ENCODE measurements at places on chromosomes 2 and 18. TPM values are rescaled to one million over a fixed set of nuclear protein-coding genes. Genes with fewer than 3 reads are reported as not detected.

Gene ANKRD30BL
- 0.26 TPM for polyA plus RNA-seq

DNA sequence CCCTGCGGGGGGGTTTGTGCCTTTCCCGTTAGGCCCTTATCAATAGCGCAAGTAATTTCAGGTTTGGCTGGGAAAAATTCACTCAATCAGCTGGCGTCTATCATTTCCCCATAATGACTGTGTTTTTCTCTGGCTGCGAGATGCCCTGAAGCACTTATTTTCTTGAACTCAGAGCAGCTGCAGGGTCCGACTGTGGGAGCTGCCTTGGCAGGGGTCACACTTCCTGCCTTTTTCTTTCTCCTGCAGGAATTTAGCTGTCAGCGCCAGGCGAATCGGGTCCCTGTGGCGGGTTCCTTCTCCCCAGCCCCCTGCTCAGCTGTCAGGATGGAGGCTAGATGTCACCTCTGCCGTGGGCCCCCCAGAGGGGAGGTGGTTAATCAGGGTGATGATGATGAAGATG, 81.3 kb upstream of the HPCAL1 start:
- DNase-seq: no peak

DNA sequence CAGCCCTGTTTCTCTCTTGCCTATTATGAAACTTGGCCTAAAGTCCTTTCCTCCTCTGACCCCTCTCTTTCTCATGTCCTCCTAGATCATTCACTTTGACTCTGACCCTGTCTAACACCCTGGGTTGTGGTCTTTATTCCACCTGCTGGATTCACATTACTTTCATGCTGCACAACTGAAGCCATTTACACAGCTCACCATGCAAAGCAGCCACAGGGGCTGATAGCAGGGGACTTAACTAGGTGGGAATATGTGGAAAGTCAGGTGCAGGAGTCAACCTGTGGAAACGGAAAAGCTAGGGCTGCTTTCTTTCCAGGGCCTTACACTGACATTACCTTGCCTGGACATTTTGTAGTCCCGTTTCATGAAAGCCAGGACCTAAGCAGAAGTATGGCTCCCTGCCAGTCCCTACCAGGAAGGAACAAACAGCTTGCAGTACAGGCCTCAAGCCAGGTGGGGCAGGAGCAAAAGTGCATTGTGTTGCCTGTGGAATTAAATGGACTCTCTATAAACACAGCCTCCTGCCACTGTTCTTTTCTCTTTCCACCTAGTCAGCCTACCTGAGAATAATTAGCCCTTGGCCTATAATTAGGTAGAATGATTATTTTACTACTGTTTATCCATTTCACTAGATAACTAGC, 11.8 kb downstream of the MAPRE3 start:
- DNase-seq: peak; percentile 58

GRCh38 chr18:75441896-75442295, 14.4 kb upstream of the SMIM21 start:
- no peak for DNase-seq

Gene PAIP2B
- 7.6 TPM for polyA plus RNA-seq

- DNase-seq: no peak
These were observed 57.8 kb upstream of the CCDC141 start for GRCh38 chr2:179107737-179108136.
